Esophagus muscularis mucosa (tissue), 4 donors: ENCODE measurements at places on chromosomes 16 and 17. TPM values are rescaled to one million over a fixed set of nuclear protein-coding genes. Genes with fewer than 3 reads are reported as not detected.

Gene CLEC10A
- total RNA-seq: 14.0 TPM

Gene HS3ST6
- total RNA-seq: not detected

Gene ACSF2
- total RNA-seq: 8.3 TPM

Gene KRT17
- 0.58 TPM for total RNA-seq

Gene PDILT
- not detected for total RNA-seq

Gene TNK1
- 7.5 TPM for total RNA-seq

Gene PPM1E
- total RNA-seq: 0.91 TPM

Gene CASKIN1
- under 0.01 TPM for total RNA-seq

Gene GLTPD2
- total RNA-seq: not detected

Gene PLA2G10
- not detected for total RNA-seq

Gene CRYBA1
- not detected for total RNA-seq

Gene KRT12
- not detected for total RNA-seq

Gene AARSD1
- 26.8 TPM for total RNA-seq

Gene TNFRSF17
- not detected for total RNA-seq

Gene AGRP
- total RNA-seq: not detected

Gene CCL5
- total RNA-seq: 11.3 TPM

Gene RNF112
- 3.6 TPM for total RNA-seq

Gene VTN
- 1.3 TPM for total RNA-seq

Gene DUSP14
- 45.1 TPM for total RNA-seq

Gene TSPOAP1
- total RNA-seq: 18.0 TPM

Gene QPRT
- total RNA-seq: 2.5 TPM

Gene IL17C
- total RNA-seq: not detected

Gene MYH3
- 0.83 TPM for total RNA-seq
